ENCODE measurements at places on chromosomes 13 and 19.

- no peak for DNase-seq
Measured at GRCh38 chr19:31503211-31503610, 154.0 kb upstream of the TSHZ3 start.

DNA sequence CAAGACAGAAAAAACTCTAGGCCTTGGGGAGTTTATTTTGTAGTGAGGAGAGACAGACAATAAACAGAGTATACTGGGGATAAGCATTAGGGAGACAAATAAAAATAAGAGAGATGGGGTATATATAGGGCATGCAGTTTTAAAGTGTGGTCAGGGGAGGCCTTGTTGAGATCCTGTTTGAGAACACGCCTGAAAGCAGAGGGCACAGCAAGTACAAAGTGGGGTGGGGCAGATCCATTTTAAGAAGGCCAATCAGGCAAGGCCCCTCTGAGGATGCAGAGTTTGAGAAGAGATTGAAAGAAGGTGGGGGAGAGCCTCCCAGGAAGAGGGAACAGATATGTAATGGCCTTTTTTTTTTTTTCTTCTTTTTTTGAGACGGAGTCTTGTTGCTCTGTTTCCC, 2.1 kb downstream of the PPP2R1A start:
- no peak for DNase-seq

DNA sequence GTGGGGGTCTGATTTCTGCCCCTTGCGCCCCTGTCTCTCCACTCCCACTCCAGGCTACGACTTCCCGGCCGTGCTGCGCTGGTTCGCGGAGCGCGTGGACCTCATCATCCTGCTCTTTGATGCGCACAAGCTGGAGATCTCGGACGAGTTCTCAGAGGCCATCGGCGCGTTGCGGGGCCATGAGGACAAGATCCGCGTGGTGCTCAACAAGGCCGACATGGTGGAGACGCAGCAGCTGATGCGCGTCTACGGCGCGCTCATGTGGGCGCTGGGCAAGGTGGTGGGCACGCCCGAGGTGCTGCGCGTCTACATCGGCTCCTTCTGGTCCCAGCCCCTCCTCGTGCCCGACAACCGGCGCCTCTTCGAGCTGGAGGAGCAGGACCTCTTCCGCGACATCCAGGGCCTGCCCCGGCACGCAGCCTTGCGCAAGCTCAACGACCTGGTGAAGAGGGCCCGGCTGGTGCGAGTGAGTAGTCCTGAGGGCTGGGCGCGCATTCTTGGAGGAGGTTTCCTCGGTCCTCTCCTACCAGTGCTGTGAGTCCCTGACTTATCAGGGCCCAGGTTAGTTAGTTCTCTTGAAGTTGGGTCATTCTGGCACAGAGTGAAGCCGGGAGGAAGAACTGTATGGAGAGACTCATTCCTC, 12.7 kb downstream of the EHD2 start:
- no peak for DNase-seq

DNA sequence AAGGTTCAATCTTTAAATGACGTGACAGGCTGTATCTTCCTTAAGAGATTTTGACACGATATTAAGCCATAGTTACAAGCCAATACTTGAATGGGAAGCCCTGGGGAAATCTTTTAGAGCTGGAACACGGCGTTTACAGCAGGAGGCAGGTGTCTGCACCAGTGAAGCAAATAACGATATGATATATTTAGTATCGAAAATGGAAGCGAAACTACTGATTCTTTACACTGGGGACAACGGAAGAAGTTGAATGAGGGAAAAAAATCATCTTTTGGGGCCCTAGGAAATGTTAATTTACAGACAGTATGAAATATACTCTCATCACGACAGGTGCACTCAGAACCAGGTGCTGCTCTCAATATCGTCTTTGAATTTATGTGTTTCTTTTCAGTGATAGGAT, 793.9 kb upstream of the PCDH20 start:
- no peak for DNase-seq

DNA sequence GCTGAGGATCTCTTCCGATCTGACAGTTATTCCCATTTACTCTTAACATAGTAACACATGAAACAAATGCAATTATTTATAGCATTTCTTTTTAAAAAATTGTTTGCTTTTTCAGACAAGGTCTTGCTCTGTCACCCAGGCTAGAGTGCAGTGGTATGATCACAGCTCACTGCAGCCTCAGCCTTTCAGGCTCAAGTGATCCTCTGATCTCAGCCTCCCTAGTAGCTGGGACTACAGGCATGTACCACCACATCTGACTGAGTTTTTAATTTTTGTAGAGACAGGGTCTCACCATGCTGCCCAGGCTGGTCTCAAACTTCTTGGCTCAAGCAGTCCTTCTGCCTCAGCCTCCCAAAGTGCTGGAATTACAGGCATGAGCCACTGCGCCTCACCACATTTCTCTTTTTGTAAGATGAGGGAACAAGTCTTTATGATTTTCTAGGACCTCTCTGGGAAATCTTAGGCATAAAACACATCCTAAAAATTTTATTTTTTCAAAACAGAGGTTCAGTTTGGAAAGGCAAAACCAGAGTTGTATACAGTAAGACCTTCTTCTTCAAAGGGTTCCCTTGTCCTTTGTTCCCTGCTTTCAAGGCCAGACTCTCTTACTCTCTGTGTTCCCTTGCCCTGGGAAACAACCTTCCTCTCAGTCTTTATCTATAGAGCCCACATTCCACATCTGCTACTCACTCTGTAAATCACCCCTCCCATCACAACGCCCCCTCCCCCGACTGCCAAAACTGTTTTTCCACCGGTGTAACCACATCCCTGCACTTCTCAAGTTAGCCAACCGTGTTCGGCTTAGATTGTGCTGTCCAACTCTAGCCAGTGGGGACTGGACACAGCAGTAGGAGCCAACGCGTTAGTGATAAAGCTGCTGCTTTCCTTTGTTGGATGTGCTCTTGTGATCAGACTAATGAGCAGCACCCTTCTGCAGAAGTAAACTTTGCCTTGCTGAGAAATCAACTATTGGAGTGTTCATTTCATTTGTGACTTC, 56.2 kb downstream of the DHRS12 start:
- no peak for DNase-seq

DNA sequence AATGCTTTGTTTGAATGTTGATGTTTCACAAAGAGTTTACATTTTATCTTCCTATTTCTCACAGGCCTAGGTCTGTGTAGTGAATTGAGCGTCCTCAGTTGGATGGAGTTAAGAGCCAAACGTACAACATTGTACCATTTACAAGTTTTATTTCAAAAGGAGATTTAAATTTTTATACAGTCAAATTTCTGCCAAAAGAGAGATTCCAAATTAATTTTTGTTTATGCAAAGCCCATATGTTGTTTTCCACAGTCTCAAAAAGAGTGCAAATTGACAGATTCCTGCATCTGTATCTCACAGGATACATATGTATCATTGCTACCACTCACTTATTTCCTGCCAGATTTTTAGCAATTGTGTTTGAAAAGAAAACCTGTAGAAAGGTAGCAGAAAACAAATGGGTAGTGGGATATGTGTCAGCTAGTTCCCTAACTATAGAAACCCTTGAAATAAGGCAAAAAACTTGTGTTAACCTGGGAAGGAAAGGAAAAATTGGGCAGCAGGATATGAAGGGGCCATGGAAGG, 46.1 kb downstream of the DGKH start:
- DNase-seq = no peak

GRCh38 chr13:69820180-69820579, 287.4 kb upstream of the ATXN8OS start:
- DNase-seq = no peak

DNA sequence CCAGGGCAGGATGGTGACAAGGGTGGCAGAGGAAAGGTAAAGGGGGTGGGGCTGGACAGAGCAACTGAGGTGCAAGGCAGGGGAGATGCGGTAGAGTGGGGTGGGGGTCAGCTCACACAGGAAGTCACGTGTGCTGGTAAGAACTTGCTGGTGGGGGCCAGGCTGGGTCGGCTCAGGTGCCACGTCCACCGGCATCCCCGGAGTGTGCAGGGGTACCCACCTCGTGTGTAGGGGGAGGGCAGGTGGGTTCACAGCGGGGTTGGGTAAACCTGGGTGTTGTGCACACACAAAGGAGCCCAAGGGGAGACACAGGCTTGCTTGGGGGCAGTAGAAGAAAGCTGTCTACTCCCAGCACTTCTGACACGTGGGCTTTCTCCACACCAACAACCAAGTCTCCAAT, 2.9 kb downstream of the ZNF835 start:
- no peak for DNase-seq

DNA sequence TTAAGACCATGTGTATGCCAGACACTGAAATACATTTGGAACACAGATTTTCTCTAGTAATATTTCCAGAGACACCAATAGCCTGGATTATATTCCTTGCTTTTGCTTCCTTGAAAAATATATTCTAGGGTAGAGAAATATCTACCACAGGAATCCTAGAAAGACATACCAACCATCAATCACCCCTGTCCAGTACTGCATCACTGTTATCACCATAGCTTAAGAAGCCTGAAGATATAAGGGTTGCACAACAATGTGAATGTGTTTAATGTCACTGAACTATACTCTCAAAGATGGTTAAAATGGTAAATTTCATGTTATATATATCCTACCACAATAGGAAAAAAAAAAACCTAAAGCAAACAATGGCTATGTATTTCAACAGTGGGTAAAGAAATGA, 163.6 kb downstream of the DIAPH3 start:
- DNase-seq = no peak

DNA sequence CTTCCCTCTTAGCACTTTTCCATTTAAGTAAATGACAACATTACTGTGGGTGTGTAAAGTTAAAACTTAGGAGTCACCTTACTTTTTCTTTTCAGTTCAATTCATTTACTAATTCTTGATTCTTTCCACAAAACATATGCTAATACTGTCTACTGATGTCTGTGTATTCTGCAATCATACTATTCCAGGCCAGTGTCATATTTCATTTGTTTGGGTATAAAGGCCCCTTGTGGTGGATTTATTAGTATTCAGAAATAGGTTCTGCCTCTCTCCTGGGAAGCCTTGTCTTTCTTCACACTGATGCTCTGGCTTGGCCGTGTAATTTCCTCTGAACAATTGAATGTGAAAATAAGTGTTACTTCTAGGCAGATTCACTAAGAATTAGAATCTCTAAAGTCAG, 621.9 kb upstream of the SPRY2 start:
- no peak for DNase-seq

DNA sequence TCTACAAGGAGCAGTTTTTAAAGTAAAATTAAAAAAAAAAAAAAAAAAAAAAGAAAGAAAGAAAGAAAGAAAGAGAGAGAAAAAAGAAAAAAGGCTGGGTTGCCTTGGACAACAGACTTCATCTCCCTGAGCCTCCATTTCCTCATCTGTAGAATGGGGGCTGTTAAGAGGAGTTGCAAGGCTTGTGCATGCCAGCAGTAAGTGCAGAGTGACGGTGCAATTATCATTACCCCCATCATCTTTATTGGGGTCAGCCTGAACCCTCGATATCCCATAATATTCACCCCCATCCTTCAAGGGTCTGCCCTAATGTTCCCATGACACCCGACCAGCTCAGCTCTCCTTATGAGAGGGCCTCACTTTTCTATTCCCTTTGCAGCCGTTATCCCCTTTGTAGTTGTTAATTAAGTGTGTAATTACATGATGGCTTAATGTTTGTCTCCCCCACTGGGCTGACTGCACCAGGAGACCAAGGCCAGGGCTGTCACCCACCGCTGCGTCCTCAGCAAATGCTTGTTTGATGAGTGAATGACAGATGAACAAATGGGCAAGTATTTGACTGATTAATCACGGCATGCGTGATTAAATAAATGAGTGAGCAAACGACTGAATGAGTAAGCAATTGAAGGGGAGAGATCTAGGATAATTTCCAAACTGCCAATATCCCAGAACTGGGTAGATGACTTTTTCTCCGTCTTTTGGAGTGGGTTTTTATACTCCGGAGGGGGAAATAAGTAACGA, 10.1 kb downstream of the FOSB start:
- DNase-seq = no peak

GRCh38 chr19:1251330-1252220, 3.2 kb downstream of the MIDN start:
- DNase-seq = peak; percentile 66

- DNase-seq = no peak
Measured at GRCh38 chr13:26961890-26962615, 201.5 kb upstream of the GPR12 start.

DNA sequence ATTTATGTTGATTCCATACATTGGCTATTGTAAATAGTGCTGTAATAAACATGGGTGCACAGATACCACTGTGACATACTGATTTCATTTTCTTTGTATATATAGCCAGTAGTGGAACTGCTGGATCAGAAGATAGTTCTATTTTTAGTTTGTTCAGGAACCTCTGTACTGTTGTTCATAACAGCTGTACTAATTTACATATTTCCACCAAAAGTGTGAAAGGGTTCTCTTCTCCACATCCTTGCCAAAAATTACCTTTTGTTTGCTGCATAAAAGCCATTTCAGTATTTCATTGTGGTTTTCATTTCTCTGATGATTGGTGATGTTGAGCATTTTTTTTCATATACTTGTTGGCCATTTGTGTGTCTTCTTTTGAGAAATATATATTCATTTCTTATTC, 1962.1 kb downstream of the PCDH9 start:
- no peak for DNase-seq

- no peak for DNase-seq
Measured at GRCh38 chr13:75153386-75153785, 328.6 kb downstream of the TBC1D4 start.

DNA sequence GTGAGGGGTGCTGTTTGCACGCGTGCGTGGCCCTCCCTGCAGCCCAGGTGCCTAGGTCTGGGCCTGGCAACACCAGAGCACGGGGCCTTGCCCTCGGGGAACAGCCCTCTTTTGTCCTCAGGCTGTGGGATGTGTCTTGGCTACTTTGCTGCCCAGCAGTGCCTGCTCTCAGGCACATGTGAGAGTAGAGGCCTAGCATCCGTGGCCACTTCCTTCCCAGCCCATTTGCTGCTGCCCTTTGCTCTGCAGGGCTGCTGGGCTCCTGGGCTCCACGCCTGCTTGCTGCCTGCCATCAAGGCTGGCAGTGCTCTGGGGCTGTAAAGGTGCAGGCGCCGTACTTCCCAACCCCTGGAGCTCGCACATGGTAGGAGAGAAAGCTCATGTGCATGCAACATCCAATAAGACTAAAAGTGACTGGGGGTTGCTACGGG, 46.6 kb downstream of the CAPN12 start:
- no peak for DNase-seq

GRCh38 chr13:113762538-113762937, 3.5 kb downstream of the TMEM255B start:
- DNase-seq = no peak

DNA sequence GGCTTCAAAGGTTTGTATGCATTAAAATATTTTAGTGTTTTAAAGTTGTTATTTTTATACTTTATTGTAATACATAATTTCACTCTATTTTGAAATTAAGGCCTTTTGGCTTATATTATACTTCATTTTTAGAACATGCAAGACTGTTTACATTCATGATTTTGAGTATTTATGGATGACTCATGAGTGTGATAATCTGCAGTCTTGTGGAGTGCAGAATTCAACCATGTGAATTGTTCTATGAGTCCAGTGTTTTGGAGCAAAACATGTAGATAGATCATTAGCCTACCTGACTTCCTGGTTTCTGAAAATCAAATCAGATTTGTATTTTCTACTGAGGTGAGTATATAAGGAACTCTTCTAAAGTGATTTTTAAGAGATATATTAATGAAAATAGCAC, 241.8 kb downstream of the PCCA start:
- DNase-seq = peak; percentile 15

DNA sequence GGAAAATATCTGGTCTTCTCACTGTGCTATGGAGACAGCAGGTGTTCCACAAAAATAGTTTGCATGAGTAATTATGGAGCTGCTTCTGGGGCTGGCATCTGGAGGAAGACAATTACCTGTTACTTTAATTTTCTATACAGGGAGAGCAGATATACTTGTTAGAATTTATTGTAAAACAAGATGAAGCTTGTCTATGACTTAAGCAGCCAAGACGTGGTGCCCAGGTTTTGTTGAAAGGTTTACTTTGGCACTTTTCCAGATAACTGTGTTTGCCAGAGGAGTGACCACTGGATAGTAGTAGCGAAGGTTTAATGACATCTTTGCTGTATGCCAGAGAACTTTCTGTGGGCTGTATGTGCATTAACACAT, 134.5 kb upstream of the KL start:
- no peak for DNase-seq
